ENCODE measurements at places on chromosomes 7 and 10.
A peak's percentile ranks its signal among the peaks of the same experiment; 100 is the strongest.

DNA sequence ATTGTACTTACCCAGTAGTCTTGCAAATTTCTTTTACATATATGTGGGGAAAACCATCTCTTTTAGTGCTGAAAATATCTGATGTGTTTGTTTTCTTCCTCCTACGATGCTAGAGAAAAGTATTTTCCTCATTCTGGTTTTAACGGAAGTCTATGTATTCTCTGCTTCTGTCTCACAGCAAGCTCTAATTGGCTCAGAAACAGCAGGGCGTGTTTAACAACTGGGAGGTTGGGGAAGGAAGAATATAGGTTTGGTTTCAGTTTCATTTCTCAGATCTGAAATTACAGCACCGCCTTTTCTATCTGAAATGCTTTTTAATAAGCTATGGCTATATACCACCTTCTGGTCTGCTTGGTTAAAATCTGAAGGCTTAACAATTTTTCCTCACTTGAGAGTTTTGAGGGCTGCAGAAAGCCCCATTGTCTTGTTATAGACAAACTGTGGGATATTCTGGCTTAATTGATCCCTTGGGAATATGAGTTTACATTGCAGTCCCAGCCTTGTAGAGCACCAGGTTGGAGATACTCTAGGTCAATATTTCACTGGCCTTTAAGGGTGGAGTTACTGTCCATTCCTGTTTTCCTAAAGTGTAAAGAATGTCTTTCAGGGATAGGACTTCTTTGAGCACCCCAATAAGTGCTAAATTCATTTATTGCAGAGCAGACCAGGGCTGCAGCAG, at the start of gene SAMD9:
Gene SAMD9, minus strand, starts transcription at position 128 of the 679 bp plus-strand sequence. CDS start 11,882 bp downstream, outside the sequence.
- peak; percentile 94 for DNase-seq

GRCh38 chr10:104233817-104234216, 1.7 kb upstream of the CFAP43 start:
- DNase-seq = peak; percentile 28

DNA sequence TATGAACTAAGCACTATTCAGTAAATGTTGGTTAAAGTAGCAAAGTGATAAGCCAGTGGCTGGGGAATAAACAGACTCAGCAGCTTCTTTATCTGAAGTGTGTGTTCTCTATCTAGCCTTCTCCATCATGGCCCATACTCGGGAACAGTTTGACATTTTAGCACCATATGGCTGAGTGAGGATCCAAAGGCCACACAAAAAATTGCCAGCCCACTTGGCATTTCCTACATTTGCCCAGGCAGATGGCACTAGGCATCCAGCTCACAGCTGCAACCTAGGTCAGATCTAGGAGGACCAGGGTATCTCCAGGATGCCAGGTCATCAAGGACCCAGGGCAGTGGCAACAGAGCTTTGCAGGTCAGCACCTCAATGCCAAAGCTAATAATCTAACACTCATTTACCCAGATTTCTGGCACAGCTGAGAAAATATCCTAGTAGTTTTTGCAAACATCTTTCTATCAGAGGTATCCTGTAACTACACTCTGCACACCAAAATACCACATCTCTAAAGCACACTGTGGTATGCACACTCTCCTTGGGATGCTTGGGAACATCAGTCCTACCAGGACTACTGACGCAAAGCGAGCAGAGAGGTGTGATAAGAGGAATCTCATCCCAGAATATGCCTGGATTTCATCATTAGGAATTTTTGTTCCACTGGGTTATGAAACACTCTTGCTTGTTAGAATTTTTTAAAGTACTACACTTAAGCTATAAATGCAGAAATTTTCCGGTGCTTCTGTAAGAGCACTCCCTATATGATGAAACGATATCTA, 61.7 kb downstream of the DOCK4 start:
- no peak for DNase-seq

DNA sequence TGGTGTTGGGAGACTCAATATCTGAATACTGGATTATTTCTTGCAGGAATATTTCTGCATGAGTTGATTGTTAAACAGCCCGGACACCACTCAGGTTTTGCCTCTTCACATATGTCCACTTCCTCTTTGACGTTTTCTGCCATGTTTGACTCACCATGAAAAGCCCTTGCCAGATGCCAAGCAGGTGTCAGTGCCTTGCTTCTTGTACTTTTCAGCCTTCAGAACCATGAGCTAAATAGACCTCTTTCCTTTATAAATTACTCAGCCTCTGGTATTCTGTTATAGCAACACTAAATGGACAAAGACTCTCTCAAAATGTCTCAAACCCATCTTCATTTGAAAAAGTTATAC, 24.7 kb upstream of the MACC1 start:
- no peak for DNase-seq

DNA sequence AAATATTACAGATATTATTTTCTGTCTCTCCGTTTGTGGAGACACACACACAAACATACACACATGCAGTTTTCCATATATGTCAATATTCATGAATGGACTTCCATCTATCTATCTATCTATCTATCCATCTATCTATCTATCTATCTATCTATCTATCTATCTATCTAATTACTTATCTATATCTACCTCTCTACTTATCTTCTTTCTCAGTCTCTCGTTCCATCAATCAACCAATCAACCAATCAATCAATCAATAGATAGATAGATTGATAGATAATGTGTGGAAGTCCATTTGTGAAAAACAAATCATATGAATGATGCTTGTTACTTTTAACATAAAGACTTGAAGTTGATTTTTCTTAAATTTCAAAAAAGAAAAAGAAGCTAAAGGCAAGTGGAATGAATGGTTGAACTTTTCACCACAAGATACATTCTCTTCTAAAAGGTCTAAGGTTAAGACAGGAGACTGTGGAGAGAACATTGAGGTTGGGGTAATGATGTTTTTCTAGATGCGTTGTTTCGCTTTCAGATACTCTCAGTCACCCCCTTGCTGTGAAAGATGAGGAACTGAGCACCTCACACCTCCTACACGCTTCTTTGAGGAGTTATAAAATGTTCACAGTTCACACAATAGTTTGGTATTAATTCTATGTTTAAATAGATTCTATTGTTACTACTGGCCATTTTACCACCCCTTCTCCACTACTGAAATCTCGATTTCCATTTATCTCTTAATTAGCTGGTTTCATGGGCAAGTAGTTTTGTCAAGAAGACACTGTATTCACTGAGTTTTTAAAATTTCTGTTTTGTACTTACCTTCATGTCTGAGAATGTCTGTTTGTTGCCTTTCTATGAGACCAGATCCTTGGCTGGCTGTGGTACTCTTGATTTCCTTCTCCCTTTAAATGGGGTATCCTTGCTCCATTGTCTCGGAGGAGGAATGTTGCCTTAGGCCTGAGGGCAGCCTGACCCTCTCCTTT, 114.1 kb downstream of the EMX2 start:
- DNase-seq = no peak
